Hematopoietic multipotent progenitor cell (in vitro differentiated cells): ENCODE measurements at places on chromosomes 4 and X.

DNA sequence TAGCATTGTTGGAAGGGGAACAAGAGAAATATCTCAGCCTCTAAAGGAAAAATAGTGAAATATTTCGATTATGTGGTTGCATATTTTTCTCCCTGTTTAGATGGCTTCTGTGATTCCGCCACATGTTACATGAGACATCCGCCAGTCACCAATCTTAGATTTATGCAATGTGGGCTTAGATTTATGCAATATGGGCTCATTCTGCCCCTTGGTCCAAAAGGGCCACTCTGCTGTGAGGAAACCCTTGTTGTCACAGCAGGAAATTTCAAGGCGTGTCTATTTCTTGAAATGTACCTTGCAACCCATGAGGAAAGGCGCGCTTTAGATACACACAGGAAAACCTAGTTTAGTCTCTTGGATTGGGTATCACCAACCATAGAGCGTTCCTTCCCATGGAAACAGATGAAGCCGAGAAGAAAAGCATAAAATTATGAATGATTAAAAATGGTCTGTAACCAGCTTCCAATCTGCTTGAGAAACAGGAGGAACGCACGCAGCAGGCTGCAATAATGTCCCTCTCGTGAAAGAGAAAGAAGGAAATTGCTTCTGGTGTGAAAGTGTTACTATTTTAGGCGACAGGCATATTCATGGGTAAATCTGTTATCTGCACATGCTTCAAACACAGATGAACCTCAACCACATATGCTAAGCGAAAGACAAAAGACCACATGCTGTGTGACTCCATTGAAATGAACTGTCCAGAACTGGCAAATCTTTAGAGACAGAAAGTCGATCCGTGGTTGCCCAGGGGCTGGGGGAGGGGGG lies 3.7 kb downstream of the RS1 start:
- no peak for DNase-seq

DNA sequence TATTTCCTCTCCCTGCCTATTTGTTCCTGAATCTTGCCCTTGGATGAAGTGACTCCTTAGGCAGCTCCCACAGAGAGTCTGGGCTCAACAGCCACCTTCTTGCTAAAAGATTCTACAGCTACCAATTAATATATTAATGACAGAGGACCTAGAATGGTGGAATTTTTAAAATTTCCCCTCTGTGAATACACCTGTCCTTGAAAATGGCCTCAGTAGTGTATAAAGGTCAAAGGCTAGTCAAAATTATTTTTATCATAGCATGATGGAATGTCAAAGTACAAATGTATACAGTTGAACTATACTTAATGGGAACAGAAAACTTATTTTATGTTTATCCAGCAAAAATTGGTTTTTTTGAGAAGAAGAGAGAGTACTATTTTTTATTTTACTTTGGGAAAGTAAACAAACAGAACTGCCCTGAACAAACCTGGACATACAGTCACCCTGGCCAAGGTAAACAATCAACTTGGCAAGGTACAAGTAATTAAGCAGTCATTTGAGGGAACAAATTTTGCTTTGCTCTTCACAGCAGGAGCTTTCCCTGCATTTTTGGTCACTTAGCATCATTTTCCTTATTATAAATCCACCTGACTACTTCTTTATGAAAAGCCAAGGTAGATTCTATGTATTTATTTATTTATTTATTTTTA lies 250.8 kb downstream of the INPP4B start:
- no peak for DNase-seq

DNA sequence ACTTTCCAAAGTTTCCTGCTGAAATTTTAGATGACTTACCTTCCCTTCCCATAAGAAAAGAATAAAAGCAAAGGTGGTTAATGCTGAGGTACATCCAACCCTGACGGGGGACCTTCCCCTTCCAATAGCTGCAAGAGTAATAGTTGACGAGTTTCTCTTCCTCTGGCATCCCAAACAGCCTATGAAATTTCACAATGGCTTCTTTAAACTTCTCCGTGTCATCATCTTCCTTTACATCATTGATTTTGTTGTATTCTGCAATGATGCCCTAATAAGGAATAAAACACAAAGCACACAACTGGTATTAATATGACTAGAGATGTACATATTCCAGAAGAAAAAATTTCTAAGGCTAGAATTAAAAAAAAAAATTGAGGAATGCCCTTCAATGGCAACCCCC lies 76.6 kb downstream of the TBC1D9 start:
- DNase-seq, result no peak

GRCh38 chrX:87515836-87516235 lies 1.8 kb upstream of the KLHL4 start:
- DNase-seq, result no peak

DNA sequence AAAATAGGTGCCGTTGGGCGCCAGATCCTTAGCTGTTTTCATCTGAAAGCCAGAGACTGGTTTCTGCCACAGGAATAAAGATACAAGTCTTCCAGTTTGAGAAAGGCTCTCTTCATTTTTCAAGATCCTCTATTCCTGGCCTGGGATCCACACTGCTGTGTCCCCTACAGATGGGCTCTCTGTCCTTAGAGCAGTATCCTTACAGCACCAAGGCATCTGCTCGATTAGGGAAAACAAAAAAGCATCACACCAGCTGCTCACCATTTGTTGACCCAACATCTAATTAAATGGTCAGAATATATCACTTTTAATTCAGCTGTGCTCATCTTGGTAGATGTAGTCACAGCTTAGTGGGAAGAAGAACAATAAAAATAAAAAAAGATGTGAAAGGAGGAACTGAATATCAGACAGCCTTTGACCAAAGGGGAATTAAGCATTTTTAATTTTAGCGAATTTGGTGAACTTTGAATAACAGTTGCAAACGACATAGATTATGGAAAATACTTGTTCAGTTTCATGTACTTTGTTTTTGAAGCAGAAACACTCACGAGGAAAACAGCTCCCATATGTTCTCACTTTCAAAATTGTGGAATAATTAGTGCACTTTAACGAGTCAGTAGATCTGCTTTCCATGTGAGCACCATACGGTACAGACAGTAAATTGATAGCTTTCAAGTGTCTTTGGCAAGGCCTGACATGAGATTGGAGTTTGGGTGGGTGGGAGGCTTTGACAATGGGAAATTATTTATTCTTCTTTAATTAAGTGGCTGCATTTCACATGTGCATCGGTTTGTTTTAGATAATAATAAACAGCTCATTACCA lies 148.4 kb upstream of the CLNK start:
- DNase-seq, result no peak

- DNase-seq, result no peak
Measured at GRCh38 chr4:150247184-150247583, 168.9 kb downstream of the DCLK2 start.

DNA sequence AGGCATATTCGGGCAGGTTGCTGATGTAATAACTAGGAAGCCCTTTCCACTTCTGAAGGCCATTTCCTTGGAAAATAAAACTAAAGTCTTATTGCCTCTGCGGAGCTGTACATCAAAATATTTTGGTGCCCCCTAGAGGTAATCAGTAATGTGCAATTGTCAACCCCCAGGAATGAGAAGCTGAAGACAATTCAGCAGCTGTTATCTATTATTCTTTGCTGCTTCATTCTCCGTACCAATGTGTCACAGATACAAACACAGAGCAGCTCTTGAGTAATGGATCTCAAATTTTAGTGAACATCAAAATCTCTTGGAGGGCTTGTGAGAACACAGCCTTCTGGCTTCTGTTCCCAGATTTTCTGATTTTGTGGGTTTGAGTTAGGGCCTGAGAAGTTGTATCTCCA lies 3.5 kb upstream of the SLIT2 start:
- DNase-seq, result no peak

- no peak for DNase-seq
Measured at GRCh38 chr4:93748373-93749291, 79.9 kb upstream of the ATOH1 start.

- no peak for DNase-seq
Measured at GRCh38 chr4:13984991-13985800, 357.7 kb upstream of the BOD1L1 start.

- no peak for DNase-seq
Measured at GRCh38 chrX:97399400-97399799, 515.7 kb downstream of the RPA4 start.

- DNase-seq, result no peak
Measured at GRCh38 chrX:24902806-24903205, 113.0 kb downstream of the ARX start.

DNA sequence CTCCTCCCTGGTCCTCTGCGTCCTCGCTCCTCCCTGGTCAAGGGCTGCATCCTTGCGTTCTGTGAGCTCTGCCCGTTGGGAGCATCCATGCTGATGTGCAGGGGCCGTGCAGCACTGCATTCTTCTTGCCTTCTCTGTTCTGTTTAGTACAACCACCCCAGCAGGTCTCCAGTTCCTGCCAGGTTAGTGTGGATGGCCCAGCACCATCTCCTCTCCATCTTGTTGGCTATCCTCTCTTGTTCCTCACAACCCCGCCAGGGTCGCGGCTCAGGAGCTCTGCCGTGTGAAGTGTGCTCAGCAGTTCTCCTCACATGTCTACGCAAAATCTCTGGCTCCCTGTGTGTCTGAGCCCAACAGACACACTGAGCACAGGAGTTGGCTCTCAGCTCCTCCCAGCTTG lies 10.4 kb upstream of the MAEA start:
- no peak for DNase-seq

- peak; percentile 99 for DNase-seq
Measured at GRCh38 chr4:8440492-8441311, at the start of the genes ACOX3 and TRMT44. TSS of gene ACOX3 (minus strand) at chr4:8440723. CDS start at chr4:8416521, 24,202 bp downstream. TSS of gene TRMT44 (plus strand) at chr4:8440777. CDS start at chr4:8440823, 46 bp downstream.

DNA sequence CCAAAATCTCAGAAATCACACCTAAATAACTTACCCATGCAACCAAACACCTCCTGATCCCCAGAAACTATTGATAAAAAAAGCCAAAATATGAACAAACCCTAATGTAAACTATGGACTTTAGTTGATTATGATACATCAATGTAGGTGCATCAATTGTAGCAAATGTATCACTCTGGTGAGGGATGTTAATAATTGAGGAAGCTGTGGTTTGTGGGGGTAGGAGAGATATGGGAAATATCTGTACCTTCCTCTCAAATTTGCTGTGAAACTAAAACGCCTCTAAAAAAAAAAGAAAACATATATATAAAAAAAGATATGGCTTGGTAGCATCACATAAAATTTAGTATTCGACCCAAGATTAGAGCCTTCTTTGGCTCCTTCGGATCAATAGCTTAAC lies 144.3 kb upstream of the CPEB2 start:
- DNase-seq, result no peak

DNA sequence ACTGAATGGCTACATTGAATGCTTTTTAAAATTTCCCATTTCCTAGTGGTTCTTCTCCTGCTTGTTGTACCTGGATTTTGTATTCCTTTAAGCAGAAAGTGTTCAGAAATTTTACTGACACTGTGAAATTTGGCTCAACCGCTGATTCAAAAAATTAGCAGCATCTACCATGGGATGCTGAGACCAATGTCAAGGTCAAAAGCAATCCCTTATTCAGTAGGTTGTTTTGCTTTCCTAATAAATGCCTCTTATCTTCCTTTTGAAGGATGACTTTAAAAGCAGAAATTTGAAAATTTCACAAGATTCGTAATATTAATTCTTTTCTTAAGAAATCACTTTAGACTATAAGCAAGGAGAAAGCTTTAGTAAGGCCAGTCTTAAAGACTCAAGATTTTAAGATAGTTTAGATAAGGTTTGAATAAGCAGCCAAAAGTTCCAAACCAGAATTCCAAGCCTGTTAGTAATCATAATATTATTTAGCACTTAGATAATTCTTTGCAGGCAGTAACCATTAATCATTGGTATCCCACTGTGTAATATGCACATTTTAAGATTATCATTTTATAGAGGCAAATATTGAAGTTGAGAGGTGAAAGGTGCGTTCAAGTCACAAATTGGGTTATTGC lies 508.8 kb downstream of the ANKRD50 start:
- no peak for DNase-seq

DNA sequence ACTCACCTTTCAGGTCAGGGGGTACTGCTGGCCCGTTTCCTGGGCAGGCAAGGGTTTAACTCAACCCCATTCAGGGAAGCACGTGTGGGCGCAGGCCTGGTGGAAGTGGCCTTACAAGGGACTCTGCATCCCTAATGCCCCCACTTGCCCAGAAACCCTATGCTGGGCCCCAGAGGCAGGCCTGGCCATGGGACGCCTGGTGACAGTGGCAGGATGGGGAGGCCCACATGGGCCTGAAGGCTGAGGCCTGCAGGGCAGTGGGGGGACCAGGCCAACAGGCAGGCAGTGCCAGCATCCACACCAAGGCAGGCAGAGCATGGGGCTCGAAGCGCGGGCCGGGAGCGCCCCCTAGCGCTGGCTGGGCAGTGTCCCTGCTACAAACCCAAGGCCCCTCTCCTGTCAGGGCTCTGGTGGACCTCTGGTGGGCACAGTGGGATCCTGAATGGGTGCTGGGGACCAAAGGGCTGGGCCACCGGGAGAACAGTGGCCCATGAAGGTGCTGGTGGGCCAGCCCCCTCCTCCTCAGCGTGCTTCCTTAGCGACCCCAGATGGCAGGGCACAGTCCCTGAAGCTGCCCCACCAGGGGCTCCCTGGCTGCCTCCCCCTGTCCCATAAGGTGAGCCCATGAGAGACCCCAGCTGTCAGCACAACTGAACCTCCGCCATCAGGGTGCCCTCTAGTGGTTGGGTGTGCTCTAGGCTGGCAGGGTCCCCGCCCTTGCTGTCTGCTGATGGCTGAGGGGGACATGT lies 16.8 kb downstream of the FGFR3 start:
- DNase-seq, result peak; percentile 49

DNA sequence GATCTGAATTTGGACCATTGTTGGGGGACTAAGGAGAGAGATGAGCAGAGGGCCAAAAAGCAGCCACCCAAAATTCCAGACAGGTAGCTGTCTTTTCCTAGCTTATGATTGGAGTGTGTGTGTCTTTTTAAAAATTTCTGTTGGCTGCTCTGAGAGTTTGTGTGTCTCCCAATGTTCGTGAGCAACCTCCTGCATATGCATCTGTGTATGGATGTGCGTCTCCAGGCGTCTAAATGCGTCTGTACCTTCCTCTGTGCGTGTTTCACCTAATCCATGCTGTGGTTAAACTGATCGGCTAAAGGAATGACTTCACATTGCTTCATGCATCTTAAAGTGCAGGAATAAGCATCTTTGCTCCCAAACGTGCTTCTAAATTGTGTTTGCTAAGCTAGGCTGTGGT lies 65.5 kb upstream of the LAS1L start:
- no peak for DNase-seq
